Right cardiac atrium (tissue), 5 donors: ENCODE measurements at places on chromosomes 4 and X. TPM values are rescaled to one million over a fixed set of nuclear protein-coding genes. Genes with fewer than 3 reads are reported as not detected.

YY2 gene
- polyA plus RNA-seq: 0.57 TPM

PYURF gene
- 97.9 TPM for polyA plus RNA-seq

NPY2R gene
- polyA plus RNA-seq: 0.05 TPM

ARR3 gene
- not detected for polyA plus RNA-seq

TLL1 gene
- 0.52 TPM for polyA plus RNA-seq

DAPP1 gene
- polyA plus RNA-seq: 0.16 TPM

PDCL2 gene
- not detected for polyA plus RNA-seq

CCDC120 gene
- polyA plus RNA-seq: 1.2 TPM

MAOA gene
- polyA plus RNA-seq: 48.6 TPM

CRMP1 gene
- polyA plus RNA-seq: 0.43 TPM

CYLC1 gene
- not detected for polyA plus RNA-seq

MTNR1A gene
- polyA plus RNA-seq: not detected

GCNA gene
- 0.81 TPM for polyA plus RNA-seq

MAGEC2 gene
- not detected for polyA plus RNA-seq

MND1 gene
- 0.20 TPM for polyA plus RNA-seq

MMRN1 gene
- 3.8 TPM for polyA plus RNA-seq

ETNPPL gene
- 7.0 TPM for polyA plus RNA-seq

FAM236C gene
- polyA plus RNA-seq: not detected

SORBS2 gene
- polyA plus RNA-seq: 181 TPM

DDX53 gene
- polyA plus RNA-seq: not detected

GALNTL6 gene
- not detected for polyA plus RNA-seq

HERC3 gene
- 18.0 TPM for polyA plus RNA-seq
